ENCODE measurements at places on chromosomes 2 and 18.

- no peak for DNase-seq
Observed at GRCh38 chr2:173545364-173545763, 190.7 kb downstream of the CDCA7 start.

DNA sequence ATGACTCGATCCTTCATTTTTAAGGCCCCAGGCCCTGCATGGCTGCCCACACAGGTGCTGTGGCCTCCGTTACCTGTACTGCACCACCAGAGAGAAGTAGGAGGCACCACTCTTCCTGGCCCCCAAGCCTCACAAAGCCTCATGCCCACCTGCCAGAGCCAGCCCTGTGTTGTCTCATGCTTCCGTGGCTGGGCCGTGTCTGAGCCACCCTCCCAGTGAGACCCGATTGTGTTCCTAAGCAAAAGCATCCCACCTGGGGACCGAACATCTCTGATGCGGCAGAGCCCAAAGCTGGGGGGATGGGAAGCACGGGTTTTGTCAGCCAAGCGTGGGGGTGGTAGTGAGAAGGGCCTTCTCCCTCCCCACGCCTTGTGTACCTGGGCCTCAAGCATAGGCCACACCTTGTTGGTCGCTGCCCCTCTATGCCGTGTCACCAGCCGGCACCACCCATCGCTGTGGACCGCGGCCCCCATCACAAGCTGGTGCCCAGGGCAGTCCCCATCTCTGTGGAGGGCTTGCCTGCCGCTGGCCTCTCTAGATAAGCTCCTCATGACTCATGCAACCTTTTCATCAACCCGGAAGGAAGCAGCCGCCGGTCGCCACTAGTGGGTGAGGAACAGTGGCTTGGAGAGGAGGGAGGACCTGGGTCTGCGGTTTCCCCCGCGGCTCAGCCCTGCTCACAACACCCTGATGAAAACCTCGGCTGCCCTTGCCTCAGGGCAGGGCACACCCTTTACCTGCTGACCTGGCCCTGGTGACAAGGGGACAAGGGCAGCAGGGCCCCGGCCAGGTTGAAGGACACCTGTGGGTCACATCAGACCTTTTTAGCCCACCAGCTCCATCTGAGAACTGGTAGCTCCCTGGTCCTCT, 2.7 kb upstream of the RNPEPL1 start:
- peak; percentile 98 for DNase-seq

GRCh38 chr2:179250095-179250494, 14.5 kb downstream of the SESTD1 start:
- no peak for DNase-seq

DNA sequence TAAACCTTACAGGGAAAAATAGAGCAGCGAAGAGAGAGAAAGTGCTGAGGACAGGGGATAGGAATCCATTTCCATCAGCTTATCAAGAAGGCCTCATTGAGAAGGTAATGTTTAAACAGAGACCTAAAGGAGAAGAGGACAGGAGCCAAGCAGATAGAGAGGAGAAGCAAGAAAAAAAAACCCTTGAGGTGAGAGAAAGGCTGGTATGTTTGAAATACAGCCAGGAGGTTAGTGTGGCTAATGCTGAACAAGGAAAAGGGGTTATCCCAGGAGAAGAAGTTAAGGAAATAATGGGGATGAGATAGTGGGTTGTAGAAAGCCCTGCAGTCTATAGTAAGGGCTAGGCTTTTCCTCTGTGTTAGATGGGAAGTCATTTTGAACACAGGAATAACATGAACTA, 90.8 kb downstream of the GRB14 start:
- DNase-seq, result no peak

- no peak for DNase-seq
Observed at GRCh38 chr2:120825370-120826259, 89.9 kb downstream of the GLI2 start.

DNA sequence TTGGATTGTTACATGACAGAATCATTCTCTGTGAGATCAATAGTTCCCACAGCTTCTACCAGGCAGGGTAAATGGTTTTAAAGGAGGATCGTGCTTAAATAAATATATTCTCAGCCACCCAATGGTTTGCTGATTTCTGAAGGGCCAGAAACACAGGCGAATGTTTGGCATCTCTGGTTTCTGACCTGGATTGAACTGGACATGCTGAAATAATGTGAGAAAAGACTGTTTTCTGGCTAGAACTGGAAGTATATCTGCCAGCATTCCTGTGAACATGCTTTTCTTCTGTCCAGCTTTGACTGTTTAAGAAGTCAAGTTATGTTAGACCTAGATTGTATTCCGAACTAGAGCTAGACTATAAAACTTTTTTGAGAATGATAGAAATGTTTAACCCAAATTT, 77.1 kb upstream of the COL3A1 start:
- no peak for DNase-seq

- DNase-seq, result no peak
Observed at GRCh38 chr2:241049739-241050623, 51.6 kb downstream of the SNED1 start.

- DNase-seq, result peak; percentile 84
Observed at GRCh38 chr2:127226520-127227263, 6.6 kb upstream of the CYP27C1 start.

DNA sequence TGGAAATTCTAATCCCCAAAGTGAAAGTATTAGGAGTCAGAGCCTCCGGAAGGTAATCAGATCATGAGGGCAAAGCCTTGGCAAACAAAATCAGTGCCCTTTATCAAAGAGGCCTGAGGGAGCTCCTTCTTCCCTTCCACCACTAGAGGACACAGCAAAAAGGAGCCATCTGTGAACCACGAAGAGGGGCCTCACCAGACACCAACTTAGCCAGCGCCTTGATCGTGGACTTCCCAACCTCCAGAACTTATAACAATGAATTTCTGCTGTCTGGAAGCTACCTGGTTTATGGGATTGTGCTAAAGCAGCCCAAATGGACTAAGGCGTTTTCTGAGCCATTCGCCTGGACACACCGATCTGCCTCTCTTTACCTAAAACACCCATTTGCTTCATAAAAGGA, 133.1 kb downstream of the EIPR1 start:
- no peak for DNase-seq

GRCh38 chr18:7497081-7497480, 70.0 kb upstream of the PTPRM start:
- DNase-seq, result no peak

DNA sequence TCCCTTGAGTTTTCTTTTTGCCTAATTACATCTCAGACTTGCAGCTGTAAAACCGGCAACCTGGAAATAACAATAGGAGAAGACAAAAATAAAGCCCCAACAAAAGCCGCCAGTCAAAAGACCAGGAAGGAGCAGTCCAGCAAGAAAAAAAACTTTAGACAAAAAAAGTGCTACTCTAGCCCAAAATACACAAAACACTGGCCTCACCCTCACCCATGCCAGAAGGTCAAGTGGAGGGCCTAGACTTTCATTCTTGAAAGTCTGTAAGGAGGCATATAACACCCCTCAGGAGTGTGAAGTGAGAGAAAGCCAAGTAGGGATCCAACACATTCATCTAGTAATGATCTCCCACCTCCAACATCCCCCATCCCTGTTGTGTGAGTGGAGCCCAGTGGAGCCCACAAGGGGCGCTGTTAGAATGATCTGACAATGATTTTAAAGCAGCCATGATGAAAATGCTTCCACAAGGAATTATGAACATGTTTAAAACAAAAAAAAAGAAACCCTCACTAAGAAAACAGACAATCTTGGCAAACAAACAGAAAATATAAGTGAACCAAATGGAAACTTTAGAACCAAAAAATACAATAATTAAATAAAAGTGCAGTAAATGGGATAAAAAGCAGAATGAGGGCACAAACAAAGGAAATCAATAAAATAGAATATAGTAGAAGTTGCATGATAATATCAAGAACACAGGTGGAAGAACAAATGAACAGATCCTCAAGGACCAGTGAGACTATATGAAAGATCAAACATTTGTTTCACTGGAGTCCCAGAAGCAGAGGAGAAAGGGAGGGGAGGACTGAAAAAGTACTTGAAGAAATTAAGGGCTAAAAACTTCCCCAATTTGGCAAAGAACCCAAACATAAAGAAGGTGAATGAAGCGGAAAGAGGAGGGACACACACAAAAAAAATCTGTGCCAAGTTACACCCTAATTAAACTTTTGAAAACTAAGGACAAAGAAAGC, 23.9 kb downstream of the SESTD1 start:
- DNase-seq, result no peak

DNA sequence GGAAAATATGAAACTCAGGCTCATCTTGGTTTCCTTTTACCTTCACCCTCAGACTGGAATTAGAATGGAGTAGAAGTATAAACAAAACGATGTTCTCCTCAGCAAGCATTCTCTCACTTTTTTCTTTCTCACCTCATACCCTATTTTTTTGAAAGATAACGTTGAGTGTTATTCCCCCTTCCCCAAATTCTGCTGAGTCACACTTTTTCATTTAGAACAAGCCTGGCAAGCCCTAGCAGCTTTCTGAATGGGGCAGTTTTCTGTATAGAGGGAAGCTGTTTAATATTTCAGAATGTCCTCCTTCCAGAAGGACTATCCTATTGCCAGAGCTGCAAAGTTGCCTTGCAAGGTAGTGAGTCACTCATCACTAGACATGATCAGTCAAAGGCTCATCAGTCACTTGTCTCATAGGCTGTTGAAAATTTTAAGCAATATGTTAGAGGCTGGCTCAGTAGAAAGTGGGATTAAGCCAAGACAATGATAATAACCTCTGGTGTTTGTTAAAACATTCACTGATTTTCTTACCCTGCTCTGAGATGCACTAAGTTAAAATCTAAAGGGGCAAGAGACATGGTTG, 416.1 kb downstream of the RNF144A start:
- DNase-seq, result no peak

DNA sequence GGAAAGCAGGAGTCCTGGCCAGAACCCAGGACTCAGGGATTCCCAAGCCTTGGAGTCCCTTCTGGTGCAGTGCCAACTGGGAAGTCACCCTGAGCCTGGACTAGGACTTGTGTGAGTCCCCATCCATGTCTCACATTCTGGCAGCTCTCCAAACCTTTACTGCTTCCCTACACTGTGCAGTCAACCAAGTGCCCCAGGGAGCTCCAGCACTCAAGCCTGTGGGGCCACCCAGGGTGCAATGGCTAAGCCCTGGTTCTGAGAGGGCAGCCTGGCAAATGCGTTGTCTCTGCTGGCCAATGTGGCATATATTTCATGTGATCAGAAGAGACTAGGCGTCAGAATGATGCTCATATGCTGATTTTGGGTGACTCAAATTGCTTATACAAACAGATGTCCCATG, 223.4 kb downstream of the SP3 start:
- DNase-seq, result no peak

- DNase-seq, result no peak
Observed at GRCh38 chr2:65974067-65974723, 460.7 kb upstream of the MEIS1 start.

DNA sequence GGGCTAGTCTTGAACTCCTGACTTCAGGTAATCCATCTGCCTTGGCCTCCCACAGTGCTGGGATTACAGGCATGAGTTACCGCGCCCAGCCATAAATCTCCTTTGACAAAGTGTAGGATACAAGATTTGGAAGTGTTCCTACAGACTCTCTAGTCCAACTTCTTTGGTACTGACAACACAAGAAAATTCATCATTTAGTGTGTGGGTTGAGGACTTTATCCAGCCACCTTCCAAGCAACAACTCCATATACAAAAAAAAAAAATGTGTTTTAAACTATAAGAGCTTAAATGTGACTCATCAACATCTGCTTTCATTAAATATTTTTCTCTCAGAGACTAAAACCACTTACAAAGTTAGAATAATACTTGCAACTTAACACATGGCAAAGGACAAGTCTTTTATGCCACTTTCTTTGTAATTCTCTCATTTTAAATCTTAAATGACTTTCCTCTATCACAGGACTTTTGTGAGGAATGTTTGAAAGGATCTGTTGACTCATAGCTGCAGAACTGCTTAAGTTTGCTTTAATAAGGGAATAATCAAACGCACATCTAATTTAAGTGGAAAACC, 46.2 kb upstream of the ITGAV start:
- DNase-seq, result no peak

DNA sequence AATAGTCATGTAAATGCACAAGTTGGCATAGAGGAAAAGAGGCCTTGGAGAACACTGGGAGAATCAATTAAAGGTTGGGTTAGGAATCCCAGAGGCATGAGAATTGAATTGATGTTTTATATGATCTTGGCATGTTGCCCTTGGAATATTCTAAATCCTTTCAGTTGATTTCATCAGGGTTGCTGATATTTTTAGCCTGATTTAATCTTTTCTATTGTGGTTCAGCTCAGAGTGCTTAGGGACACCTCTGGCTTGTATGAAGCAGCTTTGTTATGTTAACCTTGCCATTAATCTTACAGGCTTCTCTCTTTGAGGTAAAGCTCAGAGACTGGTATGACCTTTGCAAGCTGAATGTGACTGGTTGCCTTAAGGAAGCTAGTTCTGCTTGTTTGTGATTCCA, 64.4 kb upstream of the LYPD6B start:
- DNase-seq, result no peak

All from SW480 (cell line).